ENCODE measurements at places on chromosomes 3 and 15. TPM values are rescaled to one million over a fixed set of nuclear protein-coding genes. Genes with fewer than 3 reads are reported as not detected.

The FAM98B gene
- 35.4 TPM for total RNA-seq

- DNase-seq: peak; percentile 67
These were observed 1.1 kb downstream of the HES1 start for GRCh38 chr3:194137008-194137505.

DNA sequence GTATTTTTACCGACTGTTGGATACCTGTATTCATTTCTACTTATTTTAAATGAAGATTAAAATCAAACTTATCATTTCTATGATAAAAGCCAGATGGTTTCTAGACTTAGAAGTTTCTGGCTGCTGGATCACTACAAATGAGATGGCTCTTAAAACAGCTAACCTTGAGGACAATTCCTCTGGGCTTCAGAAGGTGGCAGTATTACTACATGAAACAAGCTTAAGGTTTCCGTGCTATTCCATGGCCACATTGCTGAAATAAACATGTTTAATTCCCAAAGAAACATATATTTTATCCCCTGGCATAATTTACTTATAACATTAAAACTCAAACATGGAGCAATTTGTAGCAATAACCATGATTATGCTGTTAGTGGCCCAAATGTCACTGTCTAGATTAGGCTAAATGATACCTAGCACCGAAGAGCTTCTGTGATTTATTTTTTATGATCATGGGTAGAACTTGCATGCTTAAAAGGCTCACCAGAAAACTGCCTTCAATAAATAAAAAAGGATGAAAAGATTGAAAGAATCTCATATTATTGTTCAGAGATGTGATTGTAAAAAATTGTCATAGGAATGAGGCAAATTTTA, 204.0 kb upstream of the NANOGP8 start:
- DNase-seq: peak; percentile 86

The USP19 gene
- 29.0 TPM for total RNA-seq

DNA sequence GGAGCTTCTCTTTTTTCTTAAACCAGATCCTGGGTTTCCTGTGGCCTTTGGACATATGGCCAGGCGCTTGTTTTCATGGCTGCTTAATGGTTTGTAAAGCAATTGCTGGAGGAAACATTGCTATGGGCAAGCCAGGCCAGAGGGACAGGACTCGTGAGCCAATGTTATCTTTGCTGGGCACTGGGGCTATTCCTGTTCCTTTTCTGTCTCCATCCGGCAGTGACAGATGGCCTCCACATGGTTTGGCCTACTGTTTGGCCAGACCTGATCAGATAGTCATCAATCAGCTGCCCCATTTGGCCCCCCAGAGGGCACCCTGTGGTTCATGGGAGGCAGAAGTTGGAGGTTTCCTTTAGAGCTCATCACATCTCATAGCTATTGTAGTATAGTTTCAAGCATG, 326.1 kb upstream of the ROPN1 start:
- DNase-seq: no peak

The GNB4 gene
- 57.4 TPM for total RNA-seq

DNA sequence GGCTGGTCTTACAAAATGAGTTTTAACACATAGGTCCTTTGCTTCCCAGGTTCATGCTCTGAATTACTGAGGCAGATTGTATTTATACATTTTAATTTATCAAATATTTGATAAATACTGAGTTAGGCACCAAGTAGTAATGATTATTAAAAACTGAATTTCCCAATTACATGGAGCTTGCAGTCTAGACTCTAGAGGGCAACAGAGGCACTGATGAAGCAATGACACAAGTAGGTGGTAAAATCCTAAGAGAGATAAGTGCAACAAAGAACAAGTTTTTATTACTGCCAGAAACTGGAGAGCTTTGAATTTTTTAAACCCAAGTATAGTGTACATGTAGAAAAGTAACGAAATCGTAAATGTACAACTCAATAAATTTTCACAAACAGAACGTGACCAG, 406.2 kb upstream of the RARB start:
- peak; percentile 10 for DNase-seq

DNA sequence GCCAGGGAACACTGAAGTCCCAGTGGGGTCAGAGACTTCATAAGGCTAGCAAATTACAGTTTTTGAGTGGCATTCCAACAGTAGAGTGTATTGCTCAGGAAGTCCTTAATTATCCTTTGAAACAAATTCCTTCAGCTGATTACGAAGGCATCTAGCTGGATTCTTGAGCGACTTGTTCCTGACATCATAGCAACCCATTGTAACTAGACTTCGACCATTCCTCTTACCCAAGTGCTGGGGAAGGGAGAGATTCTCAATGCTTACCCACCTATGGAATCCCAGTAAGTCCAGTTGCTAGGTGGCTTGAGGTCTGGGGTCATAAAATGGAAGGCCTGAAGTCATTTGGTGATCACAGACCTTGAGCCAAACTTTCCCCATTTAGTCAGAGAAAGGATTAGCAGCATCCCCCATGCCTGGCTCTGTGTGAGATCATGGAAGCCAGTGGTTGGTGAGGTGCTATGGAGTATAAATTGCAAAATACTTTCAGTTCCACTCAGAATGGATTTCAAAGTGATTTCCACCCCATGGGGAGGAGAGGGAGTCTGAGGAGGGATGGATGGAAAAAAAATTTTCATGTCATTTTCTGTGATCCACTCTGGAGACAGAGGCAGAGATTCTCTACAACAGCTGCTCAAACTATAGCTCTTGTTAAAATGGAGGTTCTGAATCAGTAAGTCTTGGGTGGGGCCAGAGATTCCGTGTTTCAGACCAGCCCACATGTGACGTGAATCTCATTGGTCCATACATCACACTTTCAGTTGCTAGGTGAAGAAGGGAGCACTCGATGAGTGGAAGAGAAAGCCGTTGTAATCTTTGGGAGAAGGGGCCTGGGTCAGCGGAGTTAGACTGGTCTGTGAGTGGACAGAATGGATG, 45.7 kb downstream of the CD86 start:
- DNase-seq: no peak

The HERC2 gene
- total RNA-seq: 42.8 TPM

- DNase-seq: no peak
These were observed 13.7 kb downstream of the TAGLN3 start for GRCh38 chr3:112012205-112012992.

Measured in skin of body (tissue), 3 donors.